B cell (primary cell): ENCODE measurements at places on chromosomes 2 and 18.

- DNase-seq, result no peak
These were observed 26.0 kb downstream of the ATOH8 start for GRCh38 chr2:85779641-85780315.

- no peak for DNase-seq
These were observed 2.7 kb downstream of the SDC1 start for GRCh38 chr2:20222014-20222768.

DNA sequence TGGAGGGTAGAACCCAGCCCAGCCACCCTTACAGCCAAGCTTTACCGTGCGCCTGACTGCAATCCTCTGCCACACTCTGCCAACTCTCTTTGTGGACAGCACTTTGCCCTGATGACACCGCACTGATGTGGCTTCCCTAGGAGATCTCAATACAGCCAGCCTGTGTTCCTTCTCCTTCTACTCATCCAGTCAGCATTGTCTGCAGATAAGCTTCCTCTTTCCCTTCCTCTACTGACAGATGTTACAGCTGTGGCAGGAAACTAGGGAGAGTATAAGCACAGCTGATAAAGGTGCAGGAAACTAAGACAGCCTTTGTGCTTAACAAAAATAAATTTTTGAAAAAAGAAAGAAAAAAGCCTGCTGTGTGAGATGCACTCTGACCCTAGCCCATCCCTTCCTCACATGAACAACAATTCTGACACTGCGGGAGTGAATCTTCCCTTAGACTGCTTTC is 25.0 kb downstream of the CEP68 start:
- no peak for DNase-seq

DNA sequence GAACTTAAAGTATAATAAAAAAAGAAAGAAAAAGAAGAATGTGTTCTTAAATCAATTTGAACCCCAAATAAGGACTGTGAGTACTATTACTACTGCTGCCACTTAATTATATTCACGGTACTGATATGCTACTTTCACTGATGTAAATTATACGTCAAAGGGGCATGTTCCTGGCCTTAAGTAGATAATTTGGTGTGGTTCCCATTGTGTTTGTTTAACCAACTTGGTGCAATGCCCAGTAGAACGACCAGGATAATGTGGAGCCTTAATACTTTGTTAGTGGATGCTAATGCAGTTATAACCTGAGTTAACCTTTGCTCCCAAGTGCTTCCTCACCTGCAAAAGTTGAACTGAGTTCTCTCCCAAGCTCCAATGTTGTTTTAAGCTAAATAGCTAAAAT is 142.0 kb downstream of the NR4A2 start:
- DNase-seq, result no peak
